ENCODE measurements at places on chromosomes 1 and 21. TPM values are rescaled to one million over a fixed set of nuclear protein-coding genes. Genes with fewer than 3 reads are reported as not detected.

DNA sequence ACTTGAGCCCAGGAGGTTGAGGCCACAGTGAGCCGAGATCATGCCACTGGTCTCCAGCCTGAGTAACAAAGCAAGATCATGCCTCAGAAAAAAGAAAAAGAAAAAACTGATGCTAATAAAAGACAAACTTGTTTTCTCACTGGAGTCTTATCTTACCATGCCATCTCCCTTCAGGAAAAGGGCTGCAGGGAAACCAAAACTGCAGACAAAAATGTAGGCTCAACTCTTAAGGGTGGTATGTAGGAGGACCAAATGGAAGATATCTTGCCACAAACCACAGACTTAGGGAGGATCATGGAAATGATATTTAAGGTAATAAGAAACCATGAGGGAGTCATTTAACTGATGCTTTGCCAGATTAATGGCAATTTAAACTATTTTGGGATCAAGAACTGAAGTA, 32.9 kb downstream of the UROD start:
- H3K4me3 ChIP-seq = no peak overlapping the region
- H3K27ac ChIP-seq = no peak overlapping the region
- no peak for DNase-seq
- no peaks in the 10 kb centered on the region for H3K4me1 ChIP-seq
- H3K36me3 ChIP-seq = no peaks in the 10 kb centered on the region
- no peaks in the 10 kb centered on the region for H3K27me3 ChIP-seq

- DNase-seq = no peak
- H3K4me3 ChIP-seq = no peak overlapping the region
- H3K27ac ChIP-seq = no peak overlapping the region
- H3K27me3 ChIP-seq = no peaks in the 10 kb centered on the region
Observed at GRCh38 chr1:244778344-244778743, 57.1 kb upstream of the COX20 start.

DNA sequence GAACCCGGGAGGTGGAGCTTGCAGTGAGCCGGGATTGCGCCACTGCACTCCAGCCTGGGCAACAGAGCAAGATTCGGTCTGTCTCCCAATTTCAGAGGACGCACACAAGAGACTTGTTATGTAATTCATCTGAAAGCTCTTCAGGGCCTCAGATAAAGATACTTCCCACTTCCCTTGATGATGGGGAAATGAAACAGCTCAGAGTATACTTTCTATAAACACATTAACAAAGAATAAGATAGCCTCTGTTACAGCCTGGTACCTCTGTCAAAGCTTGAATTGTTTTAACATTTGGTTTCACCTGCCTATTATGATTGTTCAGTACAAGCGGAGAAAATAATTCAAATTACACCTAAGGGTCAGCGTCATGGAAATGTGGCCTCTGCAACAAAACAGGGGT, 622.9 kb upstream of the ADGRL4 start:
- peaks cover 3% of the 10 kb centered on the region for H3K27me3 ChIP-seq
- no peaks in the 10 kb centered on the region for H3K4me1 ChIP-seq
- H3K4me3 ChIP-seq = no peak overlapping the region
- no peak overlapping the region for H3K27ac ChIP-seq
- H3K36me3 ChIP-seq = no peaks in the 10 kb centered on the region
- DNase-seq = no peak

GRCh38 chr21:25313829-25314228, 293.5 kb downstream of the MRPL39 start:
- H3K4me1 ChIP-seq = no peaks in the 10 kb centered on the region
- no peaks in the 10 kb centered on the region for H3K27me3 ChIP-seq
- no peak overlapping the region for H3K4me3 ChIP-seq

- H3K36me3 ChIP-seq = no peaks in the 10 kb centered on the region
- no peak overlapping the region for H3K4me3 ChIP-seq
- peaks cover 5% of the 10 kb centered on the region for H3K4me1 ChIP-seq
- no peak overlapping the region for H3K27ac ChIP-seq
Observed at GRCh38 chr1:215526846-215527151, 40.3 kb upstream of the KCTD3 start.

DNA sequence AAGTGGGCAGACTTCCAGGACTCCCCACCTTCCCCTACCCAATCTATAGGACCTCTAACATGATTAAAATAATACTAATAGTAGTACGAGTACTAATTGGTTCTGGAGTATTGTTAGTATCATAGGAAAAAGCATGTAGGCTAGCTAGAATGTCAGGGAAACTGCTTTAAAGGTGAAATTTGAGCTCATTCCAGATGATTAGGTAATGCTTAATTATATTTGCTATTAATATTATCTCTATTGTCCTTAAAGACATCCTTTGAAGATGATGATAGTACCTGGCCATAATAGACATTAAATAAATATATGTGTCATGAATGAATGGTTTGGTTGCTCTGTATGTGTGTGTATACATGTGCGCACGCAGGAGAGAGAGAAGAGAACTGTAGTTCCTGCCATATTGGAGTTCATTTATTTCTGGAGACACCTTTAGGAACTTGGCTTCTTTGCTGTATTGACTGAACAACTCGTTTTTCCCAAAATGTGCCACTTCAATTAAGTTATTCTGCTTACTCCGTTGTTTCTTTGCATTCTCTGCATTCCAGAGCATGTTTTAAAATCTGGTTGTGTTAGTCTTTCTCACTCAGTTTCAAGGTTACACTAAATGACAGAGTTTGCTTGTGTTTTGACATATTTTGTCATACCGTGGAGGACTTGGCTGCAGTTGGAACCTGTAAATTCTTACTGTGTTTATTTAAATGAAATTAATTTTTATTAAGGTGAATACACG, 117.1 kb downstream of the OSBPL9 start:
- H3K4me1 ChIP-seq = no peaks in the 10 kb centered on the region
- H3K36me3 ChIP-seq = no peaks in the 10 kb centered on the region
- no peak overlapping the region for H3K27ac ChIP-seq
- no peak overlapping the region for H3K4me3 ChIP-seq
- H3K27me3 ChIP-seq = no peaks in the 10 kb centered on the region

DNA sequence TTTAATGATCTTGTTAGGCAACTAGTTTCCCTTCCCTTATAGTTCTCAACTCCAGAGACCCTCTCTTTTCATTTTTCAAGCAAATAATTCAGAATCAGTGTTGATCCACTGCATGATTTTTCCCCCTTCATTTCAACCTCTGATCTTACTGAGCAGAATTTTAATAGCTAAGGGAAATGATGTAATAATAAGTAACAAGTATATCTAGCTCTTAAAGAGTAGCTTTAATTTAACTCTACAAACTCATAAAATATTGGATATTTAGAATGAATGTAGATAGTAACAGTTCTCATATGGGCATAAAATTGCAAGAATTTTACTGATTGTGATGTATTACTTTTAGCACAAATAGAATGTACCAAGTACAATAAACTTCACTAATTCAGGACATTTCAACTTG, 130.2 kb downstream of the NR5A2 start:
- H3K4me3 ChIP-seq = no peak overlapping the region
- no peak overlapping the region for H3K27ac ChIP-seq
- H3K27me3 ChIP-seq = no peaks in the 10 kb centered on the region
- DNase-seq = no peak
- no peaks in the 10 kb centered on the region for H3K36me3 ChIP-seq

GRCh38 chr1:163094589-163094988, 25.4 kb downstream of the RGS4 start:
- no peaks in the 10 kb centered on the region for H3K4me1 ChIP-seq
- H3K27me3 ChIP-seq = no peaks in the 10 kb centered on the region
- no peak overlapping the region for H3K27ac ChIP-seq
- no peaks in the 10 kb centered on the region for H3K36me3 ChIP-seq

- H3K36me3 ChIP-seq = peaks cover 20% of the 10 kb centered on the region
- no peak overlapping the region for H3K27ac ChIP-seq
- no peaks in the 10 kb centered on the region for H3K4me1 ChIP-seq
Observed at GRCh38 chr1:88979054-88979748, 13.2 kb downstream of the KYAT3 start.

DNA sequence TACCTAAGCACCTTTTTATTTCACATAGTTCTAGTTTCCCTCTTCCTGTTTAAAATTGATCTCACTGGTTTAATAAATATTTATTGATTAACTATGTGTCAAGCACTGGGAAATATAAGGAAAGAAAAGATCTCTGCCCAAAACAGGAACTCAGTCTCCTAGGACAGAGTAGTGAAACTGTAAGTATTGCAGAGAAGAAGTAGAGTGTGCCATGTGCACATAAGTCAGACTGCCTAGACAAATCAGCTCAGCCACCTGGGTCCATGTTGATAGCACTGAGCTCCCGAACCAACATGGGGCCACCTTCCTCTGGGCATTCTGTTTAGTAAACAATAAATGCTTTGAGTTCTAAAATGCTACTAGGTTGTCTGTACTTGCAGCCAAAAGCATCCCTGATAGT, 9.8 kb upstream of the SSX2IP start:
- H3K4me3 ChIP-seq = no peak overlapping the region
- no peaks in the 10 kb centered on the region for H3K36me3 ChIP-seq
- peak; percentile 41 for DNase-seq
- H3K27ac ChIP-seq = no peak overlapping the region

CD5L gene
- not detected for total RNA-seq
